ENCODE measurements at places on chromosomes 11 and 22.

- DNase-seq: no peak
Observed at GRCh38 chr11:97850701-97851100, 1170.0 kb upstream of the CNTN5 start.

DNA sequence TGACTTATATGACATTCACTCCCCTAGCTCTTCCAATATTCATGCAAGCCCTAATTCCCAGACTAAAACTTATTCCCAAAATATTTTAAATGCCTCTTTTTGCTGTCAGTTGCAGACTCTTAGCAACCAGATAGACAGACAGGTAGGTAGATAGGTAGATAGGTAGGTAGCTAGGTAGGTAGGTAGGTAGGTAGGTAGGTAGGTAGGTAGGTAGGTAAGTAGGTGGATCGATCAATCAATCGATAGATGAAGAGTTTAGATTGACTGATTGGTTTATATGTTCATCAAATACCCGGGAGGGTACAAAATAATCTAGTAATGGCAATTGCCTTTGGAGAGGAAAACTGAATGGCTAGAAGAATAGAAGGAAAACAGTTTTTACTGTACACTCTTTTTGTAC is 86.3 kb downstream of the TTC28 start:
- DNase-seq: no peak

GRCh38 chr11:97461934-97462333 is 1072.1 kb downstream of the JRKL start:
- DNase-seq: no peak

DNA sequence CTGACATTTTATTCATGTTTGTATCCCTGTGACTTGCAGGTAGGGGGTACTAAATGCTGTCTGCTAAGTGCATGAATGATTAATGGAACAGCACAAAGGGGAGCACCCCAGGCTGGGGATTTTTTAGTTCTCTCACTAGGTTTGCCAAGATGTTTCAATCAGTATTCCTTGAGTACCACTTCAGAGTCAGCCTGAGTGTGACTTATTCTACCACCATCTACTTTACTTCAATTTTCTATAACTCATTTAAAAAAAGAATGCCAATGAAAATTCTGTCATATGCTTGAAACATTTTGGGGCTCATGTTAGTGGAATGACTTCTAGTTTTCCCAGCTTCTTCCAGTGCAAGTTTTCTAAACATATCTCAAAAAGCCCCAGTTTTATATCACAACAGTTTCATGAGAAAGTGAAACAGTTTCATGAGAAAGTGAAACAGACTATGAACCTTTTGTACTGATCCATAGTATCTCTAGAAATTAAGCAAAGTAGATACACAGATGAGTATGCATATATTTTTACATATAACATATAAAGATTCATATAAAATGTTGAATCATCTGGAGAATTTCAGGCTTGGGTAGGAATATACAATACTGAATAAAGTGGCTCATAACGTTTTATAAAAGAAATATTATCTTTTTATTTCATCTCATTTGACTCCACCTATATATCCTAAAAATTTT is 252.4 kb downstream of the GRM5 start:
- no peak for DNase-seq

DNA sequence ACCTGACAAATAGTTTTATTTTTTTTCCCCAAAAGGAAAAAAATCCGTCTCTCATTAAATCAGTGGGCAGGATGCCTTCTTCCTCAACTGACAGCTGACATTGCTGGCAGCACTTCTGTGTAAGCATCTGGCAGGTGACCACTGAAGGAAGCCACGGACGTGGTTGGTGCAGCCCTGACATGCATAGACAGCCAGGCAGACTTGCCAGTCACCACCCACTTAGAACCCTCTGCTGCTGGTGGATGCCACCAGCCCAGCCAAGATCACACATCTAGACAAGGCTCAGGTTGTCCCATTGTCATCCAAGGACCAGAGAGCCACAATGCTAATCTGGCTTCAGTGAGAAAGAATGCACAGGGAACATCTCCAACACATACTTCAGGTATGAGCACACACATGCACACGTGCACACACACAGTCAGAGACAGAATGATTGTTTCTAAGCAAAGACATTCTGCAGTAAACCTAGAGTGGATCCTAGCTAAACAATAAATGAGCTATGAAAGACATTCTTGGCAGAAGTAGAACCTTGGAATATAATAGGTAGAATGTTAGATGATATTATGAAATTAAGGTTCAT is 49.8 kb upstream of the BMAL1 start:
- no peak for DNase-seq

GRCh38 chr11:118618991-118619375 is 11.6 kb downstream of the PHLDB1 start:
- DNase-seq: peak; percentile 87

DNA sequence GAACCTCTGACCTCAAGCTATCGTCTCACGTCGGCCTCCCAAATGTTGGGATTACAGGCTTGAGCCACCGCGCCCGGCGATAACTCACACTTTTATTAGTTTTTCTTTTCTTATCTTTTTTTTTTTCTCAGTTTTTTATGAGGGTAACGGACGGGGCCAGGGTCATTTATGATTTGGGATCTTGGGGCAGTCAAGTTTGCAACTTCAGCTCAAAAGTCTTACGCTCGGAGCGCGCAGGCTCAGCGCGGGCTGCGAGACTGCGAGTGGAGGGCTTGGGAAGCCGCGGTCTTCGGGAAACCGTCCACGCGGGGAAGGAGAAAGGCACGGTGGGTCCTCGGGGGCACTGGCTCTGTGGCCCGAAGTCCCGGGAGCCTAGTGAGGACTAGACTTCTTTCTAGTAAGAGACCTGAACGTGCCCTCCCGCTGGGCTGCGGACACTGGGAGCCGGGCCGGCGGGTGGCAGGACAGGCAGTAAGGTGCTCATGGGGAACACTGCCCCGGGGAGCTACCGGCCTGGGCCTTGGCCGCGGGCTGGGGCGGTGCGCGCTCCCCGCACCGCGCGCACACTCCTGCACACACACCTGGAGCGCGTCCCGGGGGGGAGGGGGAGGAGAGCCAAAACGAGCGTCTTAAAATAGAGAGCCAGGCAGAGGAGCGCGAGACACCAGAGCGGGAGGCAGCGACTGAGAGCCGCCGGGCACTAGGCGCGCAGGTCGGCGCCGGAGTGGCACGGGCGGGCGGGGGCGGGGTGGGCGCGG is 476 bp upstream of the BARX2 start:
- no peak for DNase-seq
